Astrocyte (in vitro differentiated cells and primary cell): ENCODE measurements at places on chromosomes 1 and 21. TPM values are rescaled to one million over a fixed set of nuclear protein-coding genes. Genes with fewer than 3 reads are reported as not detected.

Gene SDF4
- total RNA-seq, result 175 and 180 TPM in 2 replicates

DNA sequence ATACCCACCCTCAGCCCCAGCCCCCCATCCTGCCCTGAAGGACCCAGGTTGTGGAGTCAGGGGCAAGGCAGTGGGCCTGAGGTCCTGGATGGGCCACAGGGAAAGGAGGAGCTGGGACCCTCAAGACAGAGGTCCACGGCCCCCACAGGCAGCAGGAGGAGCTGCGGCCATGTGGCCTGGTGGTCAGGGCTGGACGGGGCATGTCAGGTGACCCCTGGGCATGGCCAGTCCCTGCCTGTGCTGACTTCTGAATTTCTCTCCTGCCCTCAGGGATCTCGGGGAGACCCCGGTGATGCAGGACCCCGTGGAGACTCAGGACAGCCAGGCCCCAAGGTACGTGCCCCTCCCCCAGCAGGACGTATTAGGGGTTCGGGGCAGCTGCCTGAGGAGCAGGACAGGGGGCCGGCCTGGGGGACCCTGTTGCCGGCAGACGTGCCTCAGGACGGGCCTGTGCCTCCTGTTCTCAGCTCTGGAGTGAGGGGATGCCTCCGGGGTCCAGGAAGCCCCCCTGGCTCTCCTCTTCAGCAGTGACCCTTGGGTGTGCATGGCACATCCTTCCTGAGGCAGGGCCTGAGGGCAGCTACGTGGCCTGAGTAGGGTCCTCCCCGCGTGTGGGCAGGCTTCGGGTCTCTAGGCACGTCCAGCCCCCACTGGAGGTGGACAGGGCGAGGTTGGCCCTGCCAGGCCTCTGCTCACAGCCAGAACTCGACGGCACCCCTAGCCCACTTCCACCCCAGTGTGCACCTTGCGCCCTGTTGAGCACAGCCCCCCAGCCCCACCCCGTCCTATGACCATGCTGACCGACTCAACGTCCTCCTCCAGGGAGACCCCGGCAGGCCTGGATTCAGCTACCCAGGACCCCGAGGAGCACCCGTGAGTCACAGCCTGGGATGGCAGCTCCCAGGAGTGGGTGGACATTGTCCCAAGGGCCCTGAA is 23.6 kb downstream of the COL6A2 start:
- no peak for DNase-seq
- H3K27ac ChIP-seq, result peak overlapping the region; percentile 78
- H3K4me3 ChIP-seq, result no peak overlapping the region
- H3K36me3 ChIP-seq, result peaks cover 24% of the 10 kb centered on the region

- no peaks in the 10 kb centered on the region for H3K36me3 ChIP-seq
- DNase-seq, result no peak
- no peak overlapping the region for H3K4me3 ChIP-seq
- no peak overlapping the region for H3K27ac ChIP-seq
- peaks cover 17% of the 10 kb centered on the region for H3K4me1 ChIP-seq
Measured at GRCh38 chr1:101178688-101179491, 57.9 kb upstream of the S1PR1 start.

GRCh38 chr1:2314273-2314802 is 77.0 kb downstream of the MORN1 start:
- H3K36me3 ChIP-seq, result no peaks in the 10 kb centered on the region
- no peak for DNase-seq
- H3K27me3 ChIP-seq, result no peaks in the 10 kb centered on the region
- H3K27ac ChIP-seq, result peak overlapping the region; percentile 33
- H3K4me3 ChIP-seq, result peak overlapping the region; percentile 28

Gene OR4F29
- total RNA-seq, result not detected in 2 replicates

Gene LEPR
- 6.8 and 8.9 TPM in 2 replicates for total RNA-seq

Gene MAP3K21
- 2.2 and 2.5 TPM in 2 replicates for total RNA-seq

DNA sequence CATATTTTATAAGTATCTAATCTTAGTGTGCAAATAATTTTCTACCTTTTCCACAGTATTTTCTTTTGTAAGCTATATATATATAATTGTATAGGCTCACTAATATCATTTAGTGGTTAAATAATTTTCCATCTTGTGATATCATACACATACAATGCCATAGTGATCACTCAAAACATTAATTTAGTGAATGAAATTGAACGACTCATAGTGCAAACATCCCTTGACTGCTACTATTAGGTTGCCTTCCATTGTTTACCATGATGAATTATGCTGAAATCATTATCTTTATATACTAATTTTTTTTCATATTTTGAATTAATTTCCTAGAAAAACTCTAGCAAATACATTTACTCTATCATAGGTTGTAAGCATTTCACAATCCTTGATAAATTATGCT is 127.1 kb downstream of the PCNX2 start:
- DNase-seq, result no peak
- no peak overlapping the region for H3K27ac ChIP-seq
- H3K4me1 ChIP-seq, result no peaks in the 10 kb centered on the region
- H3K36me3 ChIP-seq, result peaks cover 3% of the 10 kb centered on the region
